Upper lobe of right lung (tissue), 1 donor: ENCODE measurements at places on chromosomes 4 and X. TPM values are rescaled to one million over a fixed set of nuclear protein-coding genes. Genes with fewer than 3 reads are reported as not detected.

DNA sequence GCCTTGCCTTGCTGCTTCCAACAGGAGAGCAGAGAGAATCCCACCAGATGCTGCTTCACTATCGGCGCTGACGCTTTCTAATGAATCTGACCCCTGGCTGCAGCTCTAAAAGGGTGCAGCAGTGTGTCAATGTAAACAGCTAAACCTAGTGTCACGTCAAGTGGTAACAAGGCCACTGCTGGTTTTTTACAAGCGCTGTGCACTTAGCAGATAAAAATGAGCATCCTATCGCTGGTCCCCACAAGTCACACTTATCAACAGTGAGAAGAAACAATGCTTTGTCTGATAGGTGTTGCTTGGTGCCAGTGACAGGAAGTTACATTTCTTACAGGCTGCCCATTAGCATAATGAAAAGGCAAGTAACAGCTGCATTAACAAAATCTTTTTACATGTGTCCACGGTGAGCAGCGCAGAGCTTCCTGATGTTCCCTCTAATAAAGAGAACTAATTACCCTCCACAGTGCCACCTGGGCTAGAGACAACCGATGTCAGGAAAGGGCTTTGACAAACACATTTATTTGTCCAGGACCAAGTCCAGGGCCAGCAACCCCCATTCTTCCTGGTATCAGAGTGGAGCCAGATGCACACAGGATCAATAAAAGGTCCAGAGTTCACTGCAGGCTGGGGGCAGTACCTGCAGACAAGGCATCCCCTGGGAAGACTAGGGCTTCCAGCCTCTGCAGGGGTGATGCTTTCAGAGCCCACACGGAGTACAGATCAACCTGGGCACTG, 176.0 kb downstream of the MGST2 start:
- H3K27me3 ChIP-seq: no peaks in the 10 kb centered on the region
- H3K4me1 ChIP-seq: peaks cover 15% of the 10 kb centered on the region
- no peaks in the 10 kb centered on the region for H3K36me3 ChIP-seq
- no peak for DNase-seq

- H3K27ac ChIP-seq: no peak overlapping the region
- no peaks in the 10 kb centered on the region for H3K27me3 ChIP-seq
- no peaks in the 10 kb centered on the region for H3K4me1 ChIP-seq
- DNase-seq: no peak
These were observed 365.0 kb downstream of the PPP3CA start for GRCh38 chr4:100982345-100982744.

- H3K36me3 ChIP-seq: no peaks in the 10 kb centered on the region
- H3K27me3 ChIP-seq: no peaks in the 10 kb centered on the region
- no peak overlapping the region for H3K27ac ChIP-seq
- no peaks in the 10 kb centered on the region for H3K4me1 ChIP-seq
- no peak overlapping the region for H3K4me3 ChIP-seq
These were observed 229.6 kb downstream of the PRDM5 start for GRCh38 chr4:120692964-120693363.

- H3K36me3 ChIP-seq: no peaks in the 10 kb centered on the region
- no peak overlapping the region for H3K27ac ChIP-seq
- DNase-seq: no peak
These were observed 2.3 kb upstream of the XPNPEP2 start for GRCh38 chrX:129736491-129736890.

NAT8L gene
- 0.46 TPM for total RNA-seq

DNA sequence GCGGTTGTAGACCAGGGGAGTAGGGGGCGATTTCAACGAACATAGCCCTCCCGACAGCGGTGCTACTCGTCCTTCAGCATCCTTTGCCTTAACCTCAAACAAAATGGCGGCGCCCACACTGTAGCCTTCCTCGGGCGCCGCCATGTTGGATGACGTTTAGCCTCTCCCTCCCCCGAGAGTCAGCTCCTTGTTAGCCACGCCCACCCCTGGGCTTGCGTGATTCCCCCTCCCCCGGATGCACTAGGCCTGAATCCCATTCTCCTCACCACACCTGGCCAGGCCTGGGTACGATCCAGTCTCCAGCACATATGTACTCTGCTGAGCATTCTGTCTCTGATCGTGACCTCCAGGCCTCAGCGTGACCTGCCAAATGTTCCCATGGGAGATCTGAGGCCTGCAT, 49.0 kb upstream of the ZNF157 start:
- no peaks in the 10 kb centered on the region for H3K4me1 ChIP-seq
- H3K27ac ChIP-seq: no peak overlapping the region
- no peaks in the 10 kb centered on the region for H3K27me3 ChIP-seq
- no peaks in the 10 kb centered on the region for H3K36me3 ChIP-seq

DNA sequence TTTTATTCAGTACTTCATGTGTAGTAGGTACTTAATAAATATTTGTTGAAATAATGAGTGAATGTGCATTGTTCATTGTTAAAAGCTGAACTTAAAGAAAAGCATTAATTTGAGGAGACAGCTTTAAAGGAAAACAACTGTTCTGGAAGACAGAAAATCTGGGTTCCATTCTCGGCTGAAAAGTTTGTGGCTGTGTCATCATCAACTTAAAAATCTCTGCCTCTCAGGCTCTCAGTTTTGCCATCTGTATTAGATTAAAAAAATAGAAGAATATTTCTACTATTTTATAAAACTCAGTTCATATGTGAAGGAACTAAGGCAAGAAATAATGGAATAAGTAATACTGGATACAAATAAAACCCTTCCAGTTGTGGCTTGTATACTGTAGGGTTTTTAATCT, 62.5 kb downstream of the FSTL5 start:
- no peaks in the 10 kb centered on the region for H3K36me3 ChIP-seq
- DNase-seq: no peak
- no peak overlapping the region for H3K4me3 ChIP-seq
- no peaks in the 10 kb centered on the region for H3K4me1 ChIP-seq

GRCh38 chrX:10892621-10893225, 218.4 kb upstream of the HCCS start:
- no peaks in the 10 kb centered on the region for H3K27me3 ChIP-seq
- DNase-seq: no peak
- no peak overlapping the region for H3K27ac ChIP-seq
- H3K4me1 ChIP-seq: no peaks in the 10 kb centered on the region

DNA sequence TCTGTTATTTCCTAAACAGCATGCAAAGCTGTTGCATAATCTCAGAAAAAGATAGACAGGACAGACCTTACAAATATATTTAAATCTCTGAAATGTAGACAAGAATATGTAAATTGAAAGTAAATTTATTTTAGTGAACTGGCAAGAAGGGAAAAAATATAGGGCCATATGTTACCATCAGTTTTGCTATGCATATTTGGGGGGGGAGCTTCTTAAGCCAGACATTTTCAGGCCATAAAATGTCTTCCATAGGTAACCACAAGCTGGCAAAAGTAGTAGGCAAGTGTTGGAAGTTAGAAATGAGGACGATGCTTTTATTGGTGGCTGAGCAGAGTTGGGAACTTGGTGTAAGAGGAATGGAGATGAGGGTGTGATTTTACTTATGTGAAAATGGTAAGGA, 272.0 kb upstream of the CXXC4 start:
- no peaks in the 10 kb centered on the region for H3K36me3 ChIP-seq
- no peak overlapping the region for H3K27ac ChIP-seq
- H3K4me3 ChIP-seq: no peak overlapping the region
- H3K4me1 ChIP-seq: no peaks in the 10 kb centered on the region

CNKSR2 gene
- 7.2 TPM for total RNA-seq

AMER1 gene
- 4.5 TPM for total RNA-seq

LPAR4 gene
- not detected for total RNA-seq

GRCh38 chr4:164503874-164504273, 250.1 kb upstream of the SMIM31 start:
- no peak overlapping the region for H3K4me3 ChIP-seq
- H3K27ac ChIP-seq: no peak overlapping the region
- no peaks in the 10 kb centered on the region for H3K36me3 ChIP-seq
- no peak for DNase-seq

LGI2 gene
- 0.84 TPM for total RNA-seq
